CD8-positive, alpha-beta T cell (primary cell): ENCODE measurements at places on chromosomes 7 and 10. TPM values are rescaled to one million over a fixed set of nuclear protein-coding genes. Genes with fewer than 3 reads are reported as not detected.

The FAM237B gene
- not detected for total RNA-seq

The OR2A1 gene
- total RNA-seq = not detected

The RNLS gene
- 1.6 TPM for total RNA-seq

The AZGP1 gene
- total RNA-seq = not detected

The SPDYE11 gene
- total RNA-seq = not detected

The TAS2R5 gene
- total RNA-seq = 0.31 TPM

DNA sequence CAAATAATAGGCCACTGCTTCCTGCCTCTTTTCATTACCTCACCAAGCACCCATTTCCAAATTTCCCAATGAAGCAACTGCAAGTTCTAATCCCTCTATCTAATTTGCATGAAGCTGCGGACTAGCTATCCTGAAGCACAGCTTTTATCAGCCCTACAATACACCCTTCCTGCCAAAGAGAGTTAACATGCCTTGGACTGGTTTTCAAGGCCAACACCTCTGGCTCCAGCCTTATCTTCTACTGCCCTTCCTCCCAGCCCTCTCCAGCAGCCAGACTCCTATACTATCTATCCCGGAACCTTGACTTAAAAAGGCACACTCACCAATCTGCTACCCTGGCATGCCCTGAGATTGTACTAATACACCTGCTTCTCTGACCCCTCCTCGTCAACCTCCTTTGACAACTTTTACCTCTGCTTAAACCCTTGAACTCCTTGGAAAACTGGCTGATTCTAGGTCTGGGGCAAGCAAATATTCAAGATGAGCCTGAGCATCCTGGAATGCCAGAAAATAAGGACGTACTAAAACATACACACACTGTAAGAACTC is 73.4 kb downstream of the SGMS1 start:
- no peak for DNase-seq

DNA sequence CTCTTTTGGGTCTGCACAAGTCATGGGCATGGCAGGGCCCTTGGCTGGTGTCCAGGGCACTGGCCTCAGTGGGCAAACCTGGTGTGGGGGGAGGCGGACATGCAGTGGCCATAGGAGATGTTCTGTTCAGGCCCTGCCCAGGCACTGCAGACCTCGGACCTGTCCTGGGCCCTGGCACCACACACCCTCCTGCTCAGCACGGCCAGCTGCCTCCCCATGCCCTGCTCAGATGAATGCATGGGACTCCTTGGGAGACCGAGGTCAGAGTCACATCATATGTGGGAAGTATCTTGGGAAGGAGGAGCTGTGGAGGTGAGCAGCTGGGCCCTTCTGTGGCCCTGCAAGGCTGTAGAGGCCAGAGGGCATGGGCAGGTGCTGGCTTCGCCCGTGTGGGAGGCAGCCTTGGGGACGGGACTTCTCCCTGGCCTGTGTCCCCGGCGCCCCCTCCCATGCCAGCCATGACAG is 130.8 kb downstream of the VIPR2 start:
- DNase-seq = no peak

- DNase-seq = no peak
Measured at GRCh38 chr7:69800495-69800894, 202.2 kb downstream of the AUTS2 start.

DNA sequence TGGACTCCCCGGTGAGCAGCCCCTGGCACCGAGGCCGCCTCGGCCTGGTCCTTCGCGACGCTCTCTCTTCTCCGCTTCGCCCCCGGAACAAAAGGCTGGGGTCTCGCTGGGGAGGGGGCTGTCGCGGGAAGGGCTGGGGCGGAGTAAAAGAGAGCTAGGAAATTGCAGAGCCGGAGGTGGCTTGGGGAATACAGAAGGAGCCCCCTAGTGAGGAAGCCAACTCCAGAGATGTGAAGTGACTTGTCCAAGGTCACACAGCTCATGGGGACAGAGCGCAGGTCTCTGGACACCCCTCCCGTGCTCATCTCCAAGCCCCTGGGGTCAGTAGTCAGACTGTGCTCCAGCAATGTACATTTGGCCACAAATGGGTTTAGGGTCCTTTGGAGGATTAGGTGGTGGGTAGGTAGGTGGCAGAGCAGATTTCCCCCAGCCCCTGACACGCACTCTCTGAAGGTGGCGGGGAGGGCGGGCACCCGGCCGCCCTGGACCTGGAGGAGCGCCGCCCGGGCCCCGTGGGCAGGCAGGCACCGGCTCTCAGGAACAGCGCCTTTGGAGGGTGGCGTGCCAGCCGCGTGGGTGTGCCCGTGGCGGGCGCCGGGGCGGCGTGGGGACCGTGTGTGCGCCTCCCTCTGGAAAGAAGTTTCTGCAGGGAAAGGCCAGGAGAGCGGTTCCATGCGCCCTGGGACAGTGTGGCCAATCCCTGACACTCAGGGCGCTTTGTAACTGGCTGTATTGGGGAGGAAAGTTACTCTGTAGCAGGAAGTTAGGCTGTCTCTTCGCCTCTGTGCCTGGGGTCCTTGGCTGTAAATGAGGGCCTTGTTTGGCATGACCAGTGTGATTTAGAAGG is 910 bp downstream of the WIPF3 start:
- DNase-seq = no peak

DNA sequence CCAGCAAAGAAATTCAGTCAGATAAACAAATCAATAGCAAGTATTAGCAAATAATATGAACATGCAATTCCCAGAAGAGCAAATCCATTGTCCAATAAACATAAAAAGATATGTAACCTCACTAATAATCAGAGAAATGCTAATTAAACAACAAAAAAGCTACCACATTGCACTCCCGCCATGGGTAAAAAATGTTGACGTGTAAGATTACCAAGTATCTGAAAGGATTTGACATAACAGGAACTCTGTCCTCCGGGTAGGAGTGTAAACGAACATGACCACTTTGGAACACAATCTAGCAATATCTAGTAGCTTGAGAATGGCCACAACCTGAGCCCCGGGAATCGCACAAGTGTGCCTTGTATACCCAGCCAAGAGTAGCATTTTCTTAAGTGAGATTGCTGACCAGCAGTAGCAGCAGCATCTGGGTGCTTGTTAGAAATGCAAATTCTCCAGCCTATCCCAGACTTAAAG is 31.6 kb downstream of the DYDC1 start:
- no peak for DNase-seq

GRCh38 chr7:141178486-141179135 is 104.7 kb downstream of the TMEM178B start:
- DNase-seq = no peak

GRCh38 chr7:135661311-135662122 is 797 bp upstream of the STMP1 start:
- DNase-seq = no peak

DNA sequence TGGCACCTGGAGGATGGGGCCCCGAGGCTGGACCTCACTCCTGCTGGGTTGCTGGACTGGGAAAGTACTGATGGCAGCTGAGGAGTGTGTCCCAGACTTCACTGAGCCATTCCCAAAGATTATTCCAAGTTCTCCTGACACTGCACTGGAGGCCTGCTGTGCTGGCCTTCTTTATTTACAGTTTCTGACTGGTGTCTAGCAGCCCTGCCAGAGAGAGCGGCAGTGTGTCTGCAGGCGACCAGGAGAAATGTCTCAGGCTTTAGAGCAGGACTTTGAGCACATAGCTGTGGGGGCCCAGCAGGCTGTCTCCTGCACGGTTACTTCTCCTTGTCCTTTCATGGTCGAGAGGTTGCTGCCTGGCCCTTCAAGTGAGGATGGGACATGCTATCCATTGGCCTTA is 16.1 kb downstream of the HTRA1 start:
- DNase-seq = no peak

DNA sequence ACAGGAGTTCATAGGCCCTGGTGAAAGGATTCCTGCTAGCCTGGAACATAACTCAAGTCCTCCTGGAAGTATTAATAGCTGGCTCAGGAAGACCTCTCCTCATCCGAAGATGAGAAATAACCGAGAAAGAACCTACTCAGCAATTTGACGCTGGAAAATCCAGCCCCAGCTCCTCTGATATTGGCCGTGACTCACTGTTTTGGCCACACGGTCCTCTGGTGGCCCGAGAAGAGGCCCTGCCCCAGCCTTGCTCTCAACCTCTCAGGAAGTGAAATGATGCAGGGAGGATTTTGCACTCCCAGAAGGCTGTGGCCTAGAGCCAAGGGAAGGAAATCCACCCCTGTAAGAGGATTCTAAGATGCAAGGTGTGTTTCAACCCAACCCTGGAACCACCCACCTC is 121.6 kb downstream of the MTPAP start:
- no peak for DNase-seq

DNA sequence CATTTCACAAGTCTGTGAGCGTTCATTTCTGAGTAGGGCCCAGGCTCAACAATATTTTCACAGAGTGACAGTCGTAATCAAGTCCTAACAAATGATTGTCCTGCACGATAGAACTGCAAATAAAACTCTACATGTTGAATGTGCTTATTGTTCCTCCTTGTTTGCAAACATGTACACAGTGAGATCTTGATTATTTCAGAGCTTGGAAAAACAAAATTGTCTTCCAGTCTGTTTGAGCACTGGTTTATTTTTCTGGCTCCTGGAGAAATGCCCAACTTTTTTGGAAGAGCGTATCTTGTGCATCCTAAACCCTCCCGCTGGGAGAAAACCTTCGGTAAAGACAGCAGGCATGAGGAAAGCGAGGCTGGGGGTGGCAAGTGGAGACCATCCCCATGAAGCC is 91.1 kb downstream of the TEX36 start:
- DNase-seq = no peak

DNA sequence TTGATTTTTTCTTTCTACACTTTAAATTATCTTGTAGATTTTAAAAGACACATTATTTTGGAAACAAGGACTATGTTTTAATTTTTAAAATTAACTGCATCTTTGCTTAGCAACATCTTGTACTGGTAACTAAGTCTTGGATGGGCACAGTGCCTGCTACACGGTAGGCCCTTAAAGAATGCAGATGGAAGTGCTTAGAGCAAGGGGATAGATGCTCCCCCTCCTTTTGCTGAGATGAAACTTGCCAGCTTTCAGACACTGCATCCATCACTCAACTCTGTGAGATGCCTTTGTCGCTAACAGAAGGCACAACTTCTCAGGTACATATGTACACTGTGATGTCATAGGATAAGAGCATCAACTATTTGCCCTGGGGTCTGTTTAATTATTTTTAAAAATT is 103.9 kb downstream of the LRRC18 start:
- no peak for DNase-seq

DNA sequence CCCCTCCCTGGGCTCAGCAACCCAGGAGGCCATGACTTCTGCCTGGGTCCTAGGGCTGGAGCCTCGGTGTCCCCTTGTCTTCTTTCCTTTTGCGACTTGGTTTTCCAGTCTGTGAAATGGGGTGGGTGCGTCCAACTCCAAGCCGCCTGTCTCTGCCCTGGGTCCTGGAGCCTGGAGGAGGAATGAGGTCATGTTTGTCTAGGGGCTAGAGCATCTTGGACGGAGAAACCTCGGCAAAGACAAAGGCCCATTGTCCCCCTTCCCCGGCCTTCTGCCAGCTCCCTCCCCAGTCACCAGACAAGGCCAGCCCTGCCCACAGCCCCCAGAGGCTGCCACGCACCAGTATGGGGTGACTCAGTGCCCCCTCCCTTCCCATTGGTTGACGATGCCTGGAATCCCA is 39.8 kb upstream of the ELN start:
- DNase-seq = no peak

DNA sequence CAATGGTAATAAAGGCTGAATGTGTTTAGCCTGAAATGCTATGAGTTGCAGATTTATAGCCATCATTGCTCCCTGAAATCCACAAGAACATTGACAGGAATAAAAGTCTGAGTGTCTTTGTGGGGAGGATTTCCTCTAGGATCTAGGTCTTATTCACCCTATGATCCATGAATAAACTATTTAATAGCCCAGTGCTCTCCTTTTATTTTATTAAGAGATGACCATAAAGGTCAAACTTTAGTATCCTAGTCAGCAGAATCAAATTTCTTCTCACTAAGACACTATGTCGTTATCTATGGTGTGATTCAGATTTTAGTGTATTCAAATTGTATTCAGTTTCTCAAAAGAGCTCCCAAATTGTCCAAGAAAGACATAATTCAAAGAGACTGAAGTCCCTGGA is 67.8 kb upstream of the AKR1E2 start:
- DNase-seq = no peak

GRCh38 chr10:97254694-97255093 is 37.7 kb downstream of the ARHGAP19 start:
- no peak for DNase-seq

GRCh38 chr10:24951201-24952142 is 934 bp downstream of the PRTFDC1 start:
- DNase-seq = no peak

GRCh38 chr7:140745266-140746058 is 49.0 kb downstream of the NDUFB2 start:
- DNase-seq = no peak

DNA sequence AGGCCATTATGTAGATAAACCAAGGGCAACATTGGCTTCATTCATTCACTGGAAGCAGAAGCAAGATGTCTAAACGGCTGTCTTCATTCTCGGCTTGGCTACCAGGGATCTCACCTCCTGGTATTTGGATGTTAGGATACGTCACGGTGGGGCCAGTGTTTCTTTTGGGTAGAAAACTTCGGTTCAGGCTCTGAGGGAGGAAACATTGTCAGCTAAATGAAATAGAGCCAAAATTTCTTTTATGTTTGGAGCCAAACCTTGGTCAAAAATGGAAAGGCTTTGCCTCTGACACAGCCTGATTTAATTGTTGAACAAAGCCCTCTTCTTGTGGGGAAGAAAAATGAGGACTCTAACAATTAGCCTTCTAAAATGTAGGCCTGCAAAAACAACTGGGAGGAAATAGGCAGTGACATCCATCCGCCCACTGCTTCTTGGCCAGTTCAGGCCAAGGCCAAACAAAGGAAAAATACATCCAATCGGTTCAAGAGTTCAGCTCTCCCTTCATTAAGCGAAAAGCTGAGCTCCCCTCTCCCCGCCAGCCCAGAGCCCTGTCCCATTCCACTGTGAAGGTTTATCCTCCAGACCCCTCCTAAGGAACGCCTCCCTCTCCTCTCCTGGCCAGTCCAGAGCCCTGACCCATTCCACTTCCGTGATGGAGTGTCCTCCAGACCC is 44.4 kb downstream of the PFKFB3 start:
- DNase-seq = no peak

DNA sequence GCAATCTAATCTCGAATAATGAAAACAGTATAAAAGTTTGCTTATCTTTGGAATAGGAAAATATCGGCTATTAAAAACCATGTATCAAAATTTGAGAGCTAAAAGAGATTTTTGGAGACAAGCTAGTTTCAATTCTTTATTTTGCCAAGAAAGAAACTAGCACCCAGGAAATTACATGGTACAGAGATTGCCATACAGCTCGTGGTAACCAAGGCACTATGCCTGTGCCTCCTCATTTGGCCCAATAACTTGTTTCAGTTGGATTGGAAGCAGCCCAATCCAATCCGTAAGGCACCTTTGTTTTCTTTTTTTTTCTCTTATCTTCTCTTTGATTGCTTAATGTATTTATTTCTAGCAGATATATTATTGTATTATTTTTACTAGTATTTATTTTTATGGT is 55.0 kb downstream of the GNAI1 start:
- DNase-seq = no peak

- no peak for DNase-seq
Measured at GRCh38 chr10:124296813-124297788, 121.6 kb downstream of the OAT start.

DNA sequence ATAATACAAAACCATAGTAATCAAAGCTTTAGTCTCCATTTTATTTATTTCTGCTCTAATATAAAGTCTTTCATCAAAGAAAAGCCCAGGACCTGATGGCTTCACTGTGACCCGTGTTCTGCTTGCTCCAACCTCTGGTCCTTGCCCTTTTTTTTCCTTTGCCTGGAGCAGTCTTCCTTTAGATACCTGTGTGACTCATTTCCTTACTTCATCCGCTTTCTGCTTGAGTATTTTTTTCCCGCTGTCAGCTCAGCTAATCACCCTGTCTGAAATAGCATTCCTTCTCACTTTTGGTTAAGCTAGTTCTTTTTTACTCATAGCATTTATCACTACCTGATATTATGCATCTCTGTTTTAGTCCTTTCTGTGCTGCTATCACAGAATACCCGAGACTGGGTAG is 194.8 kb downstream of the ABCA13 start:
- DNase-seq = no peak
